ENCODE measurements at places on chromosomes 7 and 10. TPM values are rescaled to one million over a fixed set of nuclear protein-coding genes. Genes with fewer than 3 reads are reported as not detected.

The FAM237B gene
- total RNA-seq = not detected

The FOXP2 gene
- 4.2 TPM for total RNA-seq

The RAMP3 gene
- total RNA-seq = 0.17 TPM

The ARL5B gene
- total RNA-seq = 8.8 TPM

The GPR37 gene
- total RNA-seq = 4.7 TPM

The ACSM6 gene
- not detected for total RNA-seq

The SLC13A1 gene
- total RNA-seq = not detected

The FAM170B gene
- not detected for total RNA-seq

The IQUB gene
- 0.69 TPM for total RNA-seq

The VENTX gene
- not detected for total RNA-seq

The CRHR2 gene
- not detected for total RNA-seq

The CLDN4 gene
- total RNA-seq = 0.43 TPM

The PCDH15 gene
- not detected for total RNA-seq

The CLRN3 gene
- not detected for total RNA-seq

The RTKN2 gene
- total RNA-seq = 0.47 TPM

The FBXO24 gene
- 0.47 TPM for total RNA-seq

The MOSPD3 gene
- 5.4 TPM for total RNA-seq

The NPTX2 gene
- under 0.01 TPM for total RNA-seq

The GJD4 gene
- not detected for total RNA-seq

The DPYSL4 gene
- 2.7 TPM for total RNA-seq

The CALML5 gene
- not detected for total RNA-seq

The AKAP9 gene
- 37.7 TPM for total RNA-seq

The HOXA3 gene
- total RNA-seq = 1.3 TPM

The CHAT gene
- not detected for total RNA-seq

The PTF1A gene
- total RNA-seq = not detected

The ZNF853 gene
- 3.2 TPM for total RNA-seq

The SPDYE8 gene
- not detected for total RNA-seq

The NUTM2B gene
- total RNA-seq = 0.16 TPM

The UNCX gene
- not detected for total RNA-seq

The NUDT13 gene
- total RNA-seq = 1.5 TPM

The GPR158 gene
- total RNA-seq = not detected

The RBP4 gene
- total RNA-seq = not detected

The GPC2 gene
- 1.5 TPM for total RNA-seq
